ENCODE measurements at places on chromosomes 6 and 20. TPM values are rescaled to one million over a fixed set of nuclear protein-coding genes. Genes with fewer than 3 reads are reported as not detected.

- H3K4me1 ChIP-seq = peaks cover 18% of the 10 kb centered on the region
- H3K27ac ChIP-seq = no peak overlapping the region
- no peaks in the 10 kb centered on the region for H3K27me3 ChIP-seq
- H3K36me3 ChIP-seq = no peaks in the 10 kb centered on the region
Observed at GRCh38 chr20:47406849-47407682, 50.6 kb upstream of the ZMYND8 start.

Gene SSTR4
- not detected for total RNA-seq

GRCh38 chr6:170032706-170033309 is 258.1 kb downstream of the DLL1 start:
- H3K27ac ChIP-seq = no peak overlapping the region
- H3K27me3 ChIP-seq = no peaks in the 10 kb centered on the region
- H3K4me1 ChIP-seq = no peaks in the 10 kb centered on the region
- no peaks in the 10 kb centered on the region for H3K36me3 ChIP-seq
- no peak overlapping the region for H3K4me3 ChIP-seq
- DNase-seq = no peak

GRCh38 chr6:154433477-154434241 is 76.8 kb downstream of the CNKSR3 start:
- no peak overlapping the region for H3K4me3 ChIP-seq
- H3K36me3 ChIP-seq = peaks cover 22% of the 10 kb centered on the region
- peaks cover 34% of the 10 kb centered on the region for H3K4me1 ChIP-seq
- H3K27ac ChIP-seq = peak overlapping the region; percentile 21

- H3K4me1 ChIP-seq = peaks cover 44% of the 10 kb centered on the region
- peaks cover 25% of the 10 kb centered on the region for H3K27me3 ChIP-seq
- H3K36me3 ChIP-seq = no peaks in the 10 kb centered on the region
Observed at GRCh38 chr6:6007366-6008088, 802 bp upstream of the NRN1 start.

Gene ANKEF1
- 2.3 TPM for total RNA-seq

DNA sequence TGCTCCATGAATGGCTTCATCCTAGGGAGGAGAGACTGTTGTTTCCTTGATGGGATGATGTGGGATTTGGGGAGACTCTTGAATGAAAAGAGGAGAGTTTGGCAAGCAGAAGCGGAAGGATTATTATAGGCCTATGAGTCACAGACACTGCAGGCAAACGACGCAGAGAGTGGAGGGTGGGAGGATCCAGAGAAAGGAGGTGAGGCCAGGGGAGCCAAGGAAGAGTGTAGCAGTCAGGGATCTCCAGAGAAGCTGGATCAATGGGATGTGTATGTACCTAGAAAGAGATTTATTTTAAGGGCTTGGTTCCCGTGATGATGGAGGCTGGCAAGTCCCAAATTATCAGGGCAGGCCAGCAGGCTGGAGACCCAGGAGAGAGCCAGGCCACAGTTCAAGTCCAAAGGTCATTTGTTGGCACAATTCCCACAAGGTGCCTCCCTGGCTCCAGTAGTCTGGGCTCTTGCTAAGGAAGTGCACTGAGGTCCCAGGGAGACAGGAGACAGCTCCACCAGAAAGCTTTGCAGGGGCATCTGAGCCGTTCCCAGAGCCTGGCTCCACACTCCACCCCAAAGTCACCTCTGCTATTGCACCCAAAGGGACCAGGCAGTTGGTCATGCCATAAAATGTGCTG is 76.0 kb downstream of the ADTRP start:
- peak; percentile 79 for DNase-seq
- H3K36me3 ChIP-seq = no peaks in the 10 kb centered on the region
- no peaks in the 10 kb centered on the region for H3K27me3 ChIP-seq
- no peaks in the 10 kb centered on the region for H3K4me1 ChIP-seq
- H3K4me3 ChIP-seq = no peak overlapping the region

Gene C6orf15
- total RNA-seq = not detected

GRCh38 chr20:60794674-60795073 is 457.4 kb upstream of the CDH4 start:
- H3K27ac ChIP-seq = no peak overlapping the region
- no peaks in the 10 kb centered on the region for H3K36me3 ChIP-seq
- peaks cover 22% of the 10 kb centered on the region for H3K4me1 ChIP-seq

- H3K27ac ChIP-seq = no peak within 1 kb of the TSS
- no peak for DNase-seq
- H3K36me3 ChIP-seq = no peaks in the 10 kb centered on the region
Observed at GRCh38 chr6:35512740-35513139, at the start of gene TULP1. Gene TULP1 (minus strand): TSS chr6:35512896. CDS start chr6:35512858, 38 bp downstream.

Gene PACRG
- 1.3 TPM for total RNA-seq

- H3K27ac ChIP-seq = no peak overlapping the region
- H3K4me1 ChIP-seq = no peaks in the 10 kb centered on the region
- peaks cover 36% of the 10 kb centered on the region for H3K36me3 ChIP-seq
- H3K27me3 ChIP-seq = no peaks in the 10 kb centered on the region
- DNase-seq = no peak
- H3K4me3 ChIP-seq = no peak overlapping the region
Observed at GRCh38 chr6:52984247-52984646, 10.8 kb downstream of the GSTA4 start.

GRCh38 chr6:41688256-41688965 is 47.0 kb downstream of the TFEB start:
- H3K27me3 ChIP-seq = no peaks in the 10 kb centered on the region
- peaks cover 11% of the 10 kb centered on the region for H3K4me1 ChIP-seq
- no peak overlapping the region for H3K4me3 ChIP-seq

Gene NMBR
- total RNA-seq = not detected

GRCh38 chr20:56828402-56828801 is 199.3 kb downstream of the TFAP2C start:
- no peak overlapping the region for H3K4me3 ChIP-seq
- no peaks in the 10 kb centered on the region for H3K27me3 ChIP-seq
- H3K4me1 ChIP-seq = peaks cover 9% of the 10 kb centered on the region
- DNase-seq = no peak
- H3K36me3 ChIP-seq = no peaks in the 10 kb centered on the region

DNA sequence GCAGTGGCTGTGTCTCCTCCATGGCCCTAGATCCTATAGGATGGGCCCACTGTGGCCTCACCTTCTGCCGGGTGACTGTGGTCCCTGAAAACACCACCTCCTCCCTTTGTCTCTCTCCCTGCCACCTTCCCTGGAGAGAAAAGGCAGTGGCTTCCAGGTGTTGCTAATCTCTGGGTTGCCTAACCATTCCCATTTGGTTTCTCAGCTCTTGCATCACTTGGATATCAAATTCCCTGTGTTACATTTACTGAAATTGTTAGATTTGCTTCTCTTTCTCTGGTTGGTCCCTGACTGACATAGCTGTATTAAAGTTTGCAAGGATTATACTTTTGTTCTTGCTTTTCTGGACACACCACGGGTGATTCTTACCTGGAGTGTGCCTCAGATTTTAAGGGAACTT is 9.3 kb upstream of the ZFP64 start:
- H3K4me1 ChIP-seq = no peaks in the 10 kb centered on the region
- no peak for DNase-seq
- H3K4me3 ChIP-seq = no peak overlapping the region
- H3K27ac ChIP-seq = no peak overlapping the region
- no peaks in the 10 kb centered on the region for H3K27me3 ChIP-seq

- no peak for DNase-seq
- H3K4me1 ChIP-seq = peaks cover 7% of the 10 kb centered on the region
- H3K36me3 ChIP-seq = no peaks in the 10 kb centered on the region
- H3K27ac ChIP-seq = peak overlapping the region; percentile 92
- H3K27me3 ChIP-seq = no peaks in the 10 kb centered on the region
Observed at GRCh38 chr6:131061041-131061750, 1.8 kb downstream of the EPB41L2 start.

Gene ADGRF5
- total RNA-seq = 37.8 TPM

DNA sequence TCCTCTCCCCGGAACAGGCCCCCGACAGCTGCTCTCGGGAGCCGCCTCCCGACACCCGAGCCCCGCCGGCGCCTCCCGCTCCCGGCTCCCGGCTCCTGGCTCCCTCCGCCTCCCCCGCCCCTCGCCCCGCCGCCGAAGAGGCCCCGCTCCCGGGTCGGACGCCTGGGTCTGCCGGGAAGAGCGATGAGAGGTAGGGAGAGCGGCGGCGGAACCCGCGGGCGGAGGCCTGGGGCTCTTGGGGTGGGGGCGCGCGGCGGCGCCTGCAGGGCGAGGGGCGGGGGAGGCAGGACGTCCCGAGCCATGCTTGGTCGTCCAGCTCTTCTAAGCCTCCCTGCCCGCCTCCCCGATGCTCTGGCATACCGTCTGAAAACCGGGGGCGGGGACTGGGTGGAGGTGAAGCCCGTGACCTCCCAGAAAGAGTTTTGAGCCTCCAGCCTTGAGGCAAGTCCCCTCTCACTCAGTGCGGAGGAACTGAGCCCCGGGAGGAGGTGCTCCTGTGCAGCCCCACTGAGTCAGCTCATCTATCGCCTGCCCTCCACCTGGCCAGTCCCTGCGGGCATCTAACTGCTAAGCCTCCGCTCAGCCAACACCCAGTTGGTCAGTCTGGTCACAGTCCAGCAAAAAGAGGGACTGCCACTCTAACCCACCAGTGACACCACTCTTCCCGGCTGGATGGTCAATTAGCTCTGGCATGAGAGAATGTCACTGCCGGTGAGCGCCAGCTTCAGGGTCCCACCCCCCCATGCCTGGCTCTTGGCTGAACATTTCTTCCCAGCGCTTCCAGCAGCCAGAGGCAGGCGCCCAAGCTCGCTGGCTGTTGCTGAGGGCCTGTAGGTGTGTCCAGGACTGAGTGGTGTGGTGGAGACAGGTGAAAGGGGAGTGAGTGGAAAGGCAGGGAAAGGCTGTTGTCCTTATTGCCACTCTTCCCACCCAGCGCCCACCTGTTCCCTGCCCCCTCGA is 482 bp downstream of the DDR1 start:
- peaks cover 65% of the 10 kb centered on the region for H3K4me1 ChIP-seq
- H3K4me3 ChIP-seq = peak overlapping the region; percentile 82
- no peaks in the 10 kb centered on the region for H3K27me3 ChIP-seq
- peaks cover 9% of the 10 kb centered on the region for H3K36me3 ChIP-seq
- no peak for DNase-seq
